Activated CD8-positive, alpha-beta memory T cell treated with anti-CD3 and anti-CD28 coated beads, Interleukin-2, amount 50 U/mL, for 4 hours (primary cell): ENCODE measurements at places on chromosomes 12 and 14.

GRCh38 chr12:94704452-94705306 lies 54.3 kb upstream of the TMCC3 start:
- DNase-seq: no peak

DNA sequence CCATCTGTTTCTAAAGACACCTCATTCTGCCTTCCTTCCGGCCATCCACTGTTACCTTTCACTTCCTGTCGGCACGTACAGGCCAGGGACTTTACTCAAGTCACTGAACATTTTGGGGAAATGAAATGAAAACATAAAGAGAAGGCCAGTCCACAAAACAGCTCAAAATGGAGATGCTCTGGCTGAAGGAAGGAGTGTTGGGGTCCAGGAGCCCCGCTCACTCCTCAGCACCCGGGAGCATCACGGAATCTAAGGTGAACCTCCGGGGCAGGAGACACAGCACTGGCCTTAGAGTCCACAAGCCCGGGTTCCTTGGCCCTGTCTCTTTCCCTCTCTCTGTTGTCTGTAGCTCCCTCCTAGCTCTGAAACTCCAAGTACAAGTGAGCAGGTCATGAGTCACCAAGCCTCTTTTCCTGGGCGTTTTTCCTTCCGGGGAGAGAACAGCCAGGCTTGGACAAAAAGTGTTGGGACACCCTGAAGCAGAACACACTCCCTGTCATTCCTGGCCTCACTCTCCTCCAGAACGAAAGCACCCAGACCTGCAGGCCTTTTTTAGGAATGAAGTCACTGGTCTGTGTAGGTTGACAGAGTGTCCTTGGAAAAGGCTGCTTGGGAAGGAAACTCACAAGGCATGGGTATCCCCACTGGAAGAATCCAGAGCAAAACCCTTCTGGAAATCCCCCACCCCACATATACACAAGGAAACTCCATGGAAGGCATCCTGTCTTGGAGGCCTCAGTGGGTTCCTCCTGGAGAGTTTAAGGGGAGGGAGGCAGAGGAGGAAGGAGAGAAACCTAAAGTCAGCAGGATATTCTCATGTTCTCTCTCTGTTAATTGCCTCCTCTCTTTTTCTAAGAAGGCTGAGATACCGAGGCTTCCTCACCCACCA lies 245.3 kb downstream of the ZFP36L1 start:
- DNase-seq: no peak

DNA sequence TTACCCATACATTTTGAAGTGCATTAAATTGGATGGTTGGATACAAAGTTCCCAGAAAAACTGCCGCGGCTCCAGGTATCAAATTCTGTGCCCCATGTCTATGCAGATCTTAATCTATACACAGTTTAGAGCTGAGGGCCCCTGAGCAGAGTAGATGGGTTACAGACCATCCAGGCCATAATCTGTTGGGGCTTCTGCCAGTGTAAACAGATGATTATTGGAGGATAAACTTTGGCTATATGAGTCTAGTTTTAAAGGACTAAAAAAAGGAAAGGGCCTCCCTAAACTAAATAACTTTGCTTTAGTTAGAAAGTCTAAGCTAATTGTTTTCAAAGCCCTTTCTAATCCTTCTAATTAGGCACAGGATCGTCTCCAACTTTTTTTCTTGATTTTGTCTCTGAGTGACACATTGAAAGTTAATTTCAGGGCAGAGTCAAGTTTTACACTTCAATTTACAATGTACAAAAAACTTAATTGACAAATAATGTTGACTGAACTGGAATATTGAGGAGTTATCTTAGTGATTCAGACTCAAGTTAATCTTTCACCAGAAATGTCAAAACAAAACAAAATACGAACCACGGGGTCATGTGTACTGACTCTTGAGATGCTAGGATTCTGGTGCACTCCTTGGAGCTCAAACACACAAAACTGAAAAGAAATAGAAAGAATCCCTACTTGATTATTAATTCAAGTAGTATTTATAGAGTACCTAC lies 133.9 kb upstream of the SCAF11 start:
- DNase-seq: no peak

DNA sequence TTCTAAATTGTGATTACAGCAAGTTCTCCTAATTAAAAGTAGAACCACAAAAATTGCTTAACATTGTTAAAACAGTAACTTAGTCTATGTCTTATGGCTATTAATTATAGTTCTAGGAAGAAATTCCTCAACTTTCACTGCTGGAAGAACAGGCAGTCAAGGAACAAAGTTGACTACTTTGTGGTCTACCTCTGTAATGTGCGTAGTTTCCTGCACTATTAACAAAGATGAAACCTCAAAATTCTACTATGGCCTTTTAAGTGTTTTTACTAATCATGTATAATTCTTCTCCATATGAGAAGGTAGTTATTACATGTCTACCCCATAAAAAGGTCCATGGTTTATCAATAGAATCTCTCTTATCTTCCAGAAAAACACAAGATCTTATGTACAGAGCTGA lies 7.6 kb downstream of the RASSF9 start:
- DNase-seq: no peak

DNA sequence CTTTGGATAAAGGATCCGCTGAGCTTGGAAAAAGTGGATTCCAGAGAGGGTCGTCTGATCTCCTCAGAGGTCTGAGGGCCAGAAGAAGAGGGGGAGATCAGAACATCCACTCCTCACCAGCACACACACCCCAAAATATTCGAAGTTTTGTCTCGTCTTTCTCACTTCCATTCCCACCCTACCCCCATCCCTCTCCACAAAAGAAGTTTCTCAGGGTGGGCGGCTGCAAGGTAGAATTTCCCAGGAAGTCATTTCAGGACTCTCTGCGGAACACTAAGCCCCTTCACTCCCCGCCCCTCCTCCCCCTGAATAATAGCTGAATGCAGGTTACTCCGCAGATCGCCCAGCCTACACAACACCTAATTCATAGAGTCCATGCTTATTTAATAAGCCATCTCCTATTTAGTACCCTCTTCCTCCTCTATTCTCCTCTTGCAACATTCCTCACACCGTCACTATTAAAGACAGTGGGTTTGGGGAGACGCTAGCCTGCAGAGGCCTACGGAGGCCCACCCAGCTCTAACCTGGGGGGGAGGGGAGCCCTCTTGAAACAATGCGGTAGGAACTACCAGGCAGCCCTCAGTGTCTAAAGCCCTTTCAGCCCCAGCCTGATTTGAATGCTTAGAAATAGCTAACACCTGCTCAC lies 649 bp upstream of the SALL2 start:
- no peak for DNase-seq

GRCh38 chr12:102513739-102514138 lies 33.4 kb upstream of the IGF1 start:
- no peak for DNase-seq

DNA sequence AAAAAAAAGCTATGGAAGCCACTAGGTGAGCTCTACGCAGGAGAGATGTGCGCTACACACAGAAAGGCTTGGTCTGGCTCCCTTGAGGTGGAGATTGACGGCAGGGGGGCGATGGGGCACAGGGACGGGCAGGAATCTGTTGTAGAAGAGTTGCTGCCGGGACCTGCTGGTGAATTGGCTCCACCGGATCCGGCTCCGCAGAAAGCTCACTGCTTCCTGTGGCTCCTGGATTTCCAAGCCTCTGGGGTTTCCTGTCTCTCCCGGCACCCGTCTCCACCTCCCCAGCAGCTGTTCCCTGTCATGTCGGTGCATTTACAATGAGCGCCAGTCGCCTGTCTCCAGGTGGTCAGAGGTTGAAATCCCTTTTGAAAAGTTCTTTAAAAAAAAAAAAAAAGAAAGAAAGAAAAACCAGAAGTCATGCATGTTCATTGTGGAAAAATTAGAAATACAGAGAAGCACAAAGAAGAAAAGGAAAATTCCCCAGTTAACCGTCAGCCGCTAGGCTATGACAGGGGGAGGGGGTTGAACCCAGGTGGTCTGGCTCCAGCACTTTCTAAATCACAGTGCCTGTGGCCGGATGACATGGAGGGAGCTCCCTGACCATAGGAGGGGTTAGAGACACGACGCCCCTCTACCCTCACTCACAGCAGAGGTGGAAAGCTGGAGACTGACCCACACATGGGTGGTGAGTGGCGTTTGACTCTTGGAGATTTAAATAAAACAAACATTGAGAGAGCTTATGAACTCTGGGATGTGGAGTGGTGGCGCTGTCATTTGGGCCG lies 20.8 kb downstream of the FAM222A start:
- DNase-seq: no peak

DNA sequence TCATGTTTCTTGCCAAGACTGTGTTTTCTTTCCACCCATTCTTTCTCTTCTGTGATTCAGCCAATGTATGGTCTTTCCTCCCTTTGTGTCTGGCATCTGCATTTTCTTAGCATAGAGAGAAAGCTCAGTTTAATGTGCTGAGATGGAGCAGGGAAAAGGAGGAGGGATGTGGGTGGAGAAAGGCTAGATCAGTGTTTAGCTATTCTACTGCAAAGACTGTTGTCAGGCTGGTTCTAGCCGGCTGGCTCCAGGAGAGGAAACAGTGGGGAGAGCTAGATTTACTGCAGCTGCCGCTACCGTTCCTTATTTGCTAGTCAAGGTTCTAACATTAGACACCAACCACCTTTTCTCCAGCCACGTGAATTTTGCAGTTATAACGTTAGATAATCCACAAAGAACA lies 5.2 kb upstream of the RIMKLB start:
- no peak for DNase-seq

DNA sequence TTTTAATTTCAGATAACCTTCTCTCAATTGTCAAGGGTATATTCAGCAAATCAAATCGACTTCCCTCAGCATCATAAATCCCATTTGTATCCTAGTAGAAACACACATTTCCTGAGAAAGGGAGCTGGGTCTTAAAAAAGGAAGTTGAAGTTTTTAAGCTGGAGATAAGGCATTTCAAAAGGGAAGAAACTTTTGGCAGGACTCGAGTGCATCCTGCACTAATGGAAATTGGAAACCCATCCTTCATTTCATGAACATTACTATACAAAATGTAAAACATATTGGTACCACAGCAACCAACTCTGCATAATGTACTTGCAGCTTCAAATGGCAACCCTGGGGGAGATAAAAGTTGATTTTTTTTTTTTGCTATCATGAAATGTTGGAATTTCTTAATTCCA lies 23.7 kb upstream of the TMCC3 start:
- DNase-seq: no peak

- no peak for DNase-seq
Observed at GRCh38 chr12:98780261-98780660, 135.2 kb downstream of the APAF1 start.

- DNase-seq: no peak
Observed at GRCh38 chr12:108821407-108822397, 35.7 kb downstream of the SSH1 start.

- DNase-seq: no peak
Observed at GRCh38 chr12:114131824-114132223, 165.7 kb upstream of the RBM19 start.

- DNase-seq: no peak
Observed at GRCh38 chr12:9636150-9636850, 28.6 kb upstream of the KLRB1 start.

- DNase-seq: no peak
Observed at GRCh38 chr14:101584055-101584859, 23.0 kb downstream of the DIO3 start.
